ENCODE measurements at places on chromosomes 3 and 15. TPM values are rescaled to one million over a fixed set of nuclear protein-coding genes. Genes with fewer than 3 reads are reported as not detected.

Gene GOLGA8J
- not detected for total RNA-seq

Gene NPRL2
- 13.2 TPM for total RNA-seq

Gene CLSTN2
- under 0.01 TPM for total RNA-seq

Gene PP2D1
- total RNA-seq = not detected

Gene CFAP44
- total RNA-seq = 0.43 TPM

Gene IL5RA
- total RNA-seq = not detected

Gene DLL4
- total RNA-seq = 99.3 TPM

Gene GLT8D1
- 42.4 TPM for total RNA-seq

Gene NPAP1
- not detected for total RNA-seq

Gene CSK
- total RNA-seq = 30.5 TPM

Gene ERC2
- total RNA-seq = 0.33 TPM

Gene PIGZ
- 2.7 TPM for total RNA-seq

Gene SIDT1
- total RNA-seq = 0.09 TPM

Gene CAMKV
- not detected for total RNA-seq

Gene ANKRD34C
- not detected for total RNA-seq

Gene TRIM42
- not detected for total RNA-seq

Gene FANCD2OS
- not detected for total RNA-seq

Gene CPNE9
- not detected for total RNA-seq

Gene P2RY1
- 1.1 TPM for total RNA-seq

Gene BFSP2
- not detected for total RNA-seq

Gene ONECUT1
- total RNA-seq = not detected

Gene HACL1
- 29.0 TPM for total RNA-seq

Gene SLC6A20
- total RNA-seq = not detected

Gene GOLGA8O
- total RNA-seq = 0.22 TPM

Gene TKT
- 283 TPM for total RNA-seq

Gene ATP13A5
- not detected for total RNA-seq

Gene SOX14
- total RNA-seq = not detected

Gene P2RY13
- not detected for total RNA-seq

Gene ZNF654
- total RNA-seq = 13.4 TPM

Gene SRGAP3
- 0.33 TPM for total RNA-seq

Gene ERICH6
- total RNA-seq = 0.09 TPM

Gene INSYN1
- 0.43 TPM for total RNA-seq

Gene POU1F1
- not detected for total RNA-seq

Gene RNF13
- 77.0 TPM for total RNA-seq

Gene TAGLN3
- total RNA-seq = not detected

Gene EPHB3
- 0.09 TPM for total RNA-seq

Gene GRAMD2A
- total RNA-seq = under 0.01 TPM

Gene TUBGCP4
- total RNA-seq = 9.2 TPM

Measured in dermis lymphatic vessel endothelial cell (primary cell).